ENCODE measurements at places on chromosomes 3 and 15.
A peak's percentile ranks its signal among the peaks of the same experiment; 100 is the strongest.

GRCh38 chr3:70273492-70273891, 38.9 kb downstream of the MDFIC2 start:
- no peak for DNase-seq

DNA sequence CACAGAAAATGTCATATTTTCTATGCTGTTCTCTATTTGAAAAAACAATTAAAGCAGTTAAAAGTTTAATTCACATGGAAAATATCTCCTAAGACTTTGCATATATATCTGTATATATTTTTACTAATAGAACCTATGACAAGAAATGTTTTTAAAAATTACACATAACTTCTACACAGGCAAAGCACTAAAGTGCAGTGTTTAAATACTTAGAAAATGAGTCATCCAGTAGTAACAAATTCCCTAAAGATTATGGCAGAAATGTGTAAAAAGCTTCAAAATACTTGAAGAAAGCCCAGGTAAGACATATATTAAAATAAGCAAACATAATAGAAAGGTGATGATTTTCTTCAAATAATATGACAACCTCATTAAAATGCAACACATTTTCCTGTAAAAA, 236.6 kb downstream of the TBC1D5 start:
- no peak for DNase-seq

- DNase-seq, result peak; percentile 71
These were observed 20.3 kb upstream of the ABTB1 start for GRCh38 chr3:127652246-127652995.

- DNase-seq, result no peak
These were observed 158.0 kb downstream of the CDIN1 start for GRCh38 chr15:36737430-36737891.

DNA sequence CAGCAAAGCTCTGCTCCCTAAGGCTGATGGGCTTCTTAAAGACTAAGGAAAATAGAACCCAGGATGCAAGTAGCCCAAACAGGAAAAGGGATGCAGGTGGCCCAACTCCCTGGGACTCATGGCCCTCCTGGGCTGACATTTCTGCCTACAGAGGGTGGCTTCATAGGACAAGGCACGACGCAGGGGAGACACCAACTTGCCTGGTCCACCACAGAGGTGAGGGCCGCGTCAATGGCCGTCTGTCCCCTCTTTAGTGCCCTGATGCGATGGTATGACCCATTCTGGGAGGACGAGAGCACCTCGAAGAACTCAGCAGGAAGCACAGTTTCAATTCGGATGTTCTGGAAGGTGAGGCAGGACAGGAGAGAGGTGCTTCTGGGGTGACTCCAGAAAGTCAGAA, 44.0 kb downstream of the NUP210 start:
- no peak for DNase-seq

DNA sequence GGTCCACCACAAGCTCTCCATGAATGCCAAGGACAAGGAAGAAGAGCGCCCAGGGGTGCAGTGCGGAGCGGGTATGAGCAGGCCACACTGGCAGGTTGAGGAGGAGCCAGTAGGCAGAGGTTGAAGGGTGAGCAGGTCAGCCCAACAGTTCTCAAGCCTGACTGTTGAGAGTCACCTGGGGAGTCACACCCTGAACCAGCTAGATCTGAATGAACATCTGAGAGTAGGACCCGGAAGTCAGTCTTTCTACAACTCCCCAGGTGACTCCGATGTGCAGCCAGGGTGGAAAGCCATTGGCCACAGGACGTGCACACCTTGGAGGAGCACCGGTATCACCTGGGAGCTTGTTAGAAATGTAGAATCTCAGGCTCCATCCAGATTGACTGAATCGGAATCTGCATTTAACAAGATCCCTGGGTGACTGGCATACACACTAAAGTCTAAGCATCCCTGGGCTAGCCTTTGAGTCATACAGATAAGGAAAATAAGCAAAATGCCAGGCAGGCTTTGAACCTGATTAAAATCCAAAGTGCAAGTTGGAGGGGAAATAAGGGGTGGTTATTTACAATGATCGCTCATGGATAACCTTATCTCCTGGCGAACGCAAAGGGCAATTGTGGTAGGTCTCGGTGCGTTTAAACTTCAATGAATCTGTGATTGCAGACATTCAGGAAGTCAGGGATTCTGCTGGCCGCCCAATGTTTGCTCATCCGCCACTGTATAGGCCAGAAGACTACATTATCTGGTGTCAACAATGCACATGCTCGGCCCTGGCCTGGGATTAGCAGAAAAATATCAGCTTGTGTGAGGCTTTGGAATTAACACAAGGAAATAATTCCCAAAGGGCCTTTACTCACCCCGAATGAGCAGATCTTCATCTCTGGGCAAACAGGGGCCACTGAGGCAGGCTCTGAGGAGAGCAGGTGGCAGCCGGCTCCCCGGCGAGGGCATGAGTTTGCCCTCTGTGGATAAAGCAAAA, 11.7 kb upstream of the LYZL4 start:
- DNase-seq, result no peak

GRCh38 chr15:72057548-72058091, 60.3 kb downstream of the MYO9A start:
- DNase-seq, result no peak

DNA sequence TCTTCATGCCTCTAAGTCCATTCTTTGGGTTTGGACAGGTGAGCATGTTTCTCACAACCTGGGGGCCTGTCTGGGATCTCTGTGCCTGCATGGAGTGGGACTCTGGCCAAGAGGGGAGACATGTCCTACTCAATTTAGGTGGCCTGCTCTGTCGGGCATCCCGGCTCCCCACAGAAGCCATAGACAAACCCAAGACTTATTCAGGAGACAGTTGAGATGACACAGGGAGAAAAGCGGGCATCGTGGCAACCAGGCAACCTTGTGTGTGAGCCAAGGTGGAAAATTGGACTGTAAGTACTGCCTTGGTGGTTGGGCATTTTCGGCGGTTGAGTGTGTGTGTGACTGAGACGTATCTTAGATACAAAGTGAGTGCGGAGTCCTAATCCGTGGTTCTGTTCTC, 40.5 kb downstream of the PPCDC start:
- no peak for DNase-seq

DNA sequence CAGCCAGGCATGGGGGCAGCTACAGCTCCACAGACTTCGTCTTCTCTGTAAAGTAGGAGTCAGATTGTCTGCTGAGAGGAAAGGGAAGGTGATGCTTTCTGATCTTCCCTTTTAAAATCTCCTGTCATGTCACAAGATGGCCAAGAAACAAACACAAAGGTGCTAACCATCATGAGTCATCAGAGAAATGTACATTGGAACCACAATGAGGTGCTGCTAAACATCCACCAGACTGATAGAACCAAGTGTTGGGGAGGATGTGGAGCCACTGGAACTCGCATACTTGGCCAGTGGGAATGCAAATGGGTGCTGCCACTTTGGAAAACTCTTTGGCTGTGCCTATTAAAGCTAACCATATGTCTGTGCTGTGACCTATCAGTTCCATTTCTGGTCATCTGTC, 268.8 kb downstream of the SLCO3A1 start:
- DNase-seq, result no peak

DNA sequence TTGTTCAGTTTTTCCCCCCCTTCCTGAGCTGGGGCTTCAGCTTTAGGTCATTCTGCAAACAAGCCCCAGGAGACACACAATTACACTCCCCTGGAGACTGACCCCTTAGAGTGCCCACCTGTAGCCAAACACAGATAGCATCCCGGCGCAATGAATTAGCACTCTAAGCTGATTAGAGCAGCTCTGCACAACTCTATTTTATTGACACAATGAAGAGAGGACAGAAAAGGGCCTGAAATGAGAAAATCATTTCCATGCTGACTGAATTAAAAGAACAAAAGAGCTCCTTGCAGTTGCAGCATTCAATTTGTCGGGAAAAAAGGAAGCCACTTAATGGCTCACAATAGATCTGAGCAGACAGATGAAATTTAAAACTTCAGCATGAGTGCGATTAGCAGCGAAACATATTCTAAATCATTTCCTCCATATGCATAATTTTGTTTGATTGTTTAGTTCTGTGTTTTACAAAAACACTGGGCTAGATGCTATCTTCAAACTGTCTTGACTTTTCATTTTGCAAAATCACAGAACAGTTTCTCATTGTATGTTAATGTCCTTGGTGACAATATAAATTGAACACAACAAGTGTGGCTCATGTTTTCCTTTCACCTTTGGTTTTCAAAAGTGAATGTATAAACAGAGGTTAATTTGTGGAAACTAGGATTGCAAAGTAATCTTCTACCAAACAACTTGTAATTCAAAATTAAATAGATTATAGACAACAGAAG, 308.6 kb downstream of the MECOM start:
- no peak for DNase-seq

- DNase-seq, result peak; percentile 25
These were observed 336.5 kb downstream of the MAGI1 start for GRCh38 chr3:65702202-65702601.

- DNase-seq, result no peak
These were observed 305.1 kb downstream of the CACNA2D3 start for GRCh38 chr3:54427501-54427900.

- no peak for DNase-seq
These were observed 94.1 kb downstream of the PYDC2 start for GRCh38 chr3:191555037-191555436.

DNA sequence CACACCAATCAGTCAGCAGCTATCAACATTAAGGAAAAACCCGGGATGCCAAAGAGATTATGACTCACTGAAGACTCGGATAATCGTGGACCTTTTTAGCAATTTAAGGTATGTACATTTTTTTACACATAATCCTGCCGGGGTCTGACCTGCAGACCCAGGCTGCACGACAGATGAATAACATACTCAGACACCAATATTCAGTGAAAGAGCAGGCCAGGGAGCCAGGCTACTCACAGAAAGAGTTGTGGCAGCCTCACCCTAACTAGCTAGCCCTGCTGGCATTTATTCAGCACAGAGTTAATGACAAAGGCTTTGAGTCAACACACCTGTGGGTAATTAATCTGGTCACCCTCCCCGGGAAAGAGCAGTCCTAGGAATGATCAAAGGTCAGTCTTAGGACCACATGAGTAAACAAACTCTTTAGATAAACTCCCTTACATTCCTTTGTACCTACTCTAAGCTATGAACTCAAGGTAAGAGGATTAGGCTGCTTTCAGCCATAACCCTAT, 727.5 kb downstream of the TBL1XR1 start:
- DNase-seq, result no peak

GRCh38 chr15:57575363-57575762, 16.3 kb upstream of the MYZAP start:
- DNase-seq, result no peak

GRCh38 chr3:179653096-179653797, 407 bp downstream of the USP13 start:
- peak; percentile 73 for DNase-seq

- DNase-seq, result no peak
These were observed 72.6 kb downstream of the TCF12 start for GRCh38 chr15:56991017-56991416.

GRCh38 chr3:160739079-160739478, 17.0 kb upstream of the PPM1L start:
- peak; percentile 30 for DNase-seq

GRCh38 chr15:88701561-88702095, 62.8 kb downstream of the ISG20 start:
- peak; percentile 30 for DNase-seq

DNA sequence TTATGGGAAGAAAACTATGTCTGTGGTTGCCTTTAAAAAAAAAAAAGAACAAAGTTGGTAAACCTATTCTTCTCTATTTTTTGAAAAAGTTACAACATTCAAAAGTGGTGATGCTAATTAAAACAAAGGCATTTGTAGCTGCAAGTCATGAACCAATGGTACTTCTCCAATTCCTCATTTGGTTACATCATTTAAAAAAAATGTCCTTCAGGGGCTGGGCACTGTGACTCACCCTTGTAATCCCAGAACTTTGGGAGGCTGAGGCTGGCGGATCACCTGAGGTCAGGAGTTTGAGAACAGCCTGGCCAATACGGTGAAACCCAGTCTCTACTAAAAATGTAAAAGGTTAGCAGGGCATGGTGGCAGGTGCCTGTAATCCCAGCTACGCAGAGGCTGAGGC, 574.6 kb downstream of the VGLL3 start:
- no peak for DNase-seq

DNA sequence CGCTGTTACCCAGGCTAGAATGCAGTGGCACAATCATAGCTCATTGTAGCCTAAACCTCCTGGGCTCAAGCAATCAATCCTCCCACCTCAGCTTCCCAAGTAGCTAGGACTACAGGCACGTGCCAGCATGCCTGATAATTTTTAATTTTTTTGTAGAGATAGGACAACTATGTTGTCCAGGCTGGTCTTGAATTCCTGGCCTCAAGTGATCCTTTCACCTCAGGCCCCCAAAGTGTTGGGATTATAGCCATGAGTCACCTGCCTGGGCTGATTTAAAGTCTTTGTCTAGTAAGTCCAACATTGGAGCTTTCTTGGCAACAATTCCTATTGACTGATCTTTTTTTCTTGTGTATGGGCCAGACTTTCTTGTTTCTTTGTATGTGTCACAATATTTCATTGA, 28.1 kb downstream of the SPINK8 start:
- no peak for DNase-seq

- no peak for DNase-seq
These were observed 13.7 kb upstream of the GJD2 start for GRCh38 chr15:34768530-34768929.

GRCh38 chr15:74826364-74826819, at the start of gene CPLX3:
CPLX3 (plus strand) TSS chr15:74826627; CDS start chr15:74826704, 77 bp downstream.
- DNase-seq, result peak; percentile 89

DNA sequence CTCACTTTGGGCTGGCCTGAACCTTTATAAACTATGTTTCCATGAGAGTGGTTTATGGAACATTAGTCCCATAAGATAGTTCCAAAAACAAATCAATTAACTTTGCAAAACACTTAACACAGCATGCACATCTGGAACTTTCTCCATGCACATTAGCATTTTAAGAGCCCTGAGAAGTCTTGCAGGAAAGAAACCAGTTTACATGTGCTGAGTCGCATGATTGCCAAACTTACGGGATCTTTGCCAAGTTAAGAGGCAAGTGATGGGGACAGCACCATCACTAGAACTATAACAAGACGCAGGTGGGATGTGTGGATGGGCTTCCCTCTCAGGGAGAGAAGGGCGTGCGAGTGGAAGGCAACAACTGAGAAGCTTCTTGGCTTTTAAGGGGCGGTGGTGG, 20.7 kb downstream of the ADAMTS9 start:
- no peak for DNase-seq

GRCh38 chr3:127748754-127749327, 73.5 kb downstream of the MGLL start:
- no peak for DNase-seq

DNA sequence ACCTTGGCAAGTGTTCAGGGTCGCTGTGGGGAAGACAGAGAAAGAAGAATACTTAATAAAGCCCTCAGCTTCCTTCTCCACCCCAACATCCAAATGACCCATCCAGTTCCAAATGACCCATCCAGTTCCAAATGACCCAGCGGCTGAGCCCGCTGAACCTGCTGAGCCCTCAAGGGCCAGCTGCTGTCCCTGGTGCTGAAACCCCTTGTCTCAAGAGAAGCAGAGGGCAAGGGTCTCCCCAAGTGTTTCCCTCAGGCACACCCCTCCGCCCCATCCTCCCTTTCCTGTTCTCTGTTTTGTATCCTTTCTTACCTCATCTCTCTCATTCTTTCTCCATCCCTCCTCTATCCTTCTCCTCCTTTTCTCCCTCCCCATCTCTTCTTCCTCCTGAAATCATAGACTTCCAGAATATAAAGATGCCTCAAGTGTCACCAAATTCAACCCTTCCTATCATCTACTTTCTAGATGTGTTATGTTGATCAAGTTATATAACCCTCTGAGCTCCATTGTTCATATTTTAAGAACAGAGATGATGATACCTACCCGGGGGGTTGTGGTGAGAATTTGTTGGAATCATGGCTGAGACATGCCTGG, 29.0 kb downstream of the CCDC33 start:
- DNase-seq, result peak; percentile 92
